ENCODE measurements at places on chromosomes 6 and 20.
A peak's percentile ranks its signal among the peaks of the same experiment; 100 is the strongest.

DNA sequence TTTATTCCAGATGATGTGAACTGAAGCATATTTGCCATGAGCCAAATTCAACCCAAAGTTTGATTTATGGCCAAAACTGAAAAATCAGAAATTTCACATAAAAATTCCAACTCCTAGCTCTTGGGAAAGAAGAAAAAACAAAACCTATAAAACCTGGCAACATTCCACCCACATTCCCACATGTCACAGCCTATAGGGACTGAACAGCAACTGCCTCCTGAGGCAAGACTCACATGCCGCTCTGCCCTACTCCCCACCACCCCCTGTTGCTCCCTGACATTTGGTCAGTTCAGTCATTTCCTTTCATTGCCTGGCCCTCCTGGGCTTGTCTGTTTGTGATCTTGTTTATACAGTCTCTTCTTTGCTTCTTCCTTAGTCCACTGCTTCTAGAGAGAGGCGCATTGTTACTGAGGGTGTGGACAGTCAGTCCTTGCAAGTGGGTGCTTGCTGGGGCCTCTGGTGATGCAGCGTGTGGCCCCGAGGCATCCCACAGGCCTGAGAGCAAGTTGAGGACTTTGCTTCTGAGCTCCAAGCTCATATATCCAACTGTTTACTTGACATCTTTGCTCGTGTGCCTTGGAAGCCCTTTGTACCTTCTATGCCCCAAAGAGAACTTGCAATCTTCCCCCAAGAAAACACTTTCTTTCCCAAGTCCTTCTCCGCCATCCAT lies 31.4 kb downstream of the NFATC2 start:
- DNase-seq, result no peak

DNA sequence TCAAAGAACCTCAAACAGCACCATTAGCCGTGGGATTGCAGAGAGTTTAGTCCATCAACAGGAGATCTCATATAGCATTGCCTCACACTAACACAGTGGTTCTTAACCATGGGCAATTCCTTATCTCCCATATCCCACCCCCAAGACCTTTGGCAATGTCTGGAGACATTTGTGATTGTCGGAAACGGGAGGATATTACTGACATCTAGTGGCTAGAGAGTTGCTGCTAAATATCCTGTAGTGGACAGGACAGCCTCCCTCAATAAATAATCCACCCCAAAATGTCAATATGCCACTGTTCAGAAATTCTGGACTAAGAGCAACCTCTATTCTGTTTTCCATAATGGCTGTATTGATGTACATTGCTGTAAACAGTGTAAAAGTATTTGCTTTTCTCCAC lies 210.1 kb upstream of the CCN2 start:
- DNase-seq, result no peak

- no peak for DNase-seq
Measured at GRCh38 chr6:9420316-9421015, 985.1 kb upstream of the SLC35B3 start.

GRCh38 chr6:34585512-34586061 lies 29.5 kb upstream of the SPDEF start:
- no peak for DNase-seq

DNA sequence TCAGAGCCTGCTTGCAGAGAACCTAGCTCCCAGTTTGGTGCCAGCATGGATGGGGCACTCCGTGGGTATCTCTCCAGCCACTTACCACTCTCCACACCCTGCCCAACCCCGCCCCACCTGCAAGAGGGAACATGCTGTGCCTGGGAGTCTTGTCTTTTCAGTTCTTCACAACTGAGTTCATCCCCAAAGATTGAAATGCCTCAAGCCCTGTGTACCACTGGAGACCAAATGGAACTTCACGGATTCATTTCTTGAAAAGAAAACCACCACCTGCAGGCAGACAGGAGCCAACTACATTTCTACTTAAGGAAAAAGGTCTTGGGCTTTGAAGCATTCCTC lies 50.1 kb downstream of the TRERF1 start:
- no peak for DNase-seq

DNA sequence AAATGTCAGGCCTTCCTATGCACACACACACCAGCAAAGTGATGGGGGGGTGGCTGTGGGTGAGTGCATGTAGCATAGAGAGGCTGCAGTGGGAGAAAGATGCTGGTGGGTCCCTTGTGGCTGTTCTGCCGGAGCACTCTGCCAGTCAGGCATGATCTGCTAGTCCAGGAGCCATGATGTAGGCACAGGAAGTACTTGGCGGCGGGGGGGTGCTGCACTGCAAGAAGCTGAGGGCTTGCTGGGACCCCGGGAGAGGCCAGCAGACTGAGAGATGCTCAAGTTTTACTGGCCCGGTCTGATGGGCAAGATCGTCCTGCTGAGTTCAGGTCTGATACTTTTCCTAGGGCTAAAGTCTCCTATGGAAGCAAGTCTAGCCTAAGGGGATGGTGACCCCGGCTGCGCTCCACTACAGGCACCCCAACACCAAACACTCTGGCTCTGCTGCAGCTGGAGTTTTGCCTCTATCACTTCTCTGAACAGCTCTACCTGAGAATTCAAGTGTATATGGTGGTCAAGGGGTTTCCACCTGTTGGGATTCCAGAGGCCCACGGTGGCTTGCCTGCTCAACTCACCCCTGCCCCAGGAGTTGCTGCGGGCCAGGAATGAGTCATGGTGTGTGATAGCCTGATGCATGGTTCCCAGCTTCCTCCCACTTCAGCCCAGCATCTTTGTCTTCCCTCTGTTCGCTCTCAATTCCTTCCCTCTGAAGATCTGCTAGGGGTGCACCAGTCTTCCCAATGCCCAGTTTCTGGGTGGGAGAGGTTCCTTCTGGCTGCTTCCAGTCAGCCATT lies 971.8 kb upstream of the ADGRB3 start:
- DNase-seq, result no peak

- DNase-seq, result peak; percentile 10
Measured at GRCh38 chr20:4748847-4749246, 27.1 kb downstream of the PRND start.

DNA sequence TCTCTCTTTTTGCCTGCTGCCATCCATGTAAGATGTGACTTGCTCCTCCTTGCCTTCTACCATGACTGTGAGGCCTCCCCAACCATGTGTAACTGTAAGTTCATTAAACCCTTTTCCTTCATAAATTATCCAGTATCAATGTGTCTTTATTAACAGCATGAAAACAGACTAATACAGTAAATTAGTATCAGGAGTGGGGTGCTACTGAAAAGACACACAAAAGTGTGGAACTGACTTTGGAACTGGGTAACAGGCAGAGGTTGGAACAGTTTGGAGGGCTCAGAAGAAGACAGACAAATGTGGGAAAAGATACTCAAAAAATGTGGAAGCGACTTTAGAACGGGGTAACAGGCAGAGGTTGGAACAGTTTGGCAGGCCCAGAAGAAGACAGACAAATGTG lies 189.4 kb downstream of the HTR1B start:
- DNase-seq, result no peak

DNA sequence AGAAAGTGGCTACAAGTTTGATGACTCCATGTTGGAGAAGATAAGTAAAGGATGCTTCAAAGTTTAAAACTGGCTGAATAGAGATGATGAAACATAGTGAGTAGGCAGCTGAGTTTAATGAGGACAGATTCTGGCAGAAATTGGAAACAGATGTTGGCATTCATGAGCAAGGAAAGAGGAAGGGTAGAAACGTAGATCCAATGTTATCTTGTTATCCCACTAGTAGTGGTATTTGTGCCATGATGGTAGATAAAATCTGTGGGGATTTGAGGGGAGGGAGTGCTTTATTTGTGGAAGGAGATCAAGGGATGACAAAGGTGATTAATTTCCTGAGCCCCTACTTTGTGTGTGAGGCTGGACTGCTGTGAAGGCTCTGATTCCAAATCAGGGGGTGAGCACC lies 69.5 kb downstream of the MRAP2 start:
- no peak for DNase-seq
